ENCODE measurements at places on chromosomes 1 and 21.

DNA sequence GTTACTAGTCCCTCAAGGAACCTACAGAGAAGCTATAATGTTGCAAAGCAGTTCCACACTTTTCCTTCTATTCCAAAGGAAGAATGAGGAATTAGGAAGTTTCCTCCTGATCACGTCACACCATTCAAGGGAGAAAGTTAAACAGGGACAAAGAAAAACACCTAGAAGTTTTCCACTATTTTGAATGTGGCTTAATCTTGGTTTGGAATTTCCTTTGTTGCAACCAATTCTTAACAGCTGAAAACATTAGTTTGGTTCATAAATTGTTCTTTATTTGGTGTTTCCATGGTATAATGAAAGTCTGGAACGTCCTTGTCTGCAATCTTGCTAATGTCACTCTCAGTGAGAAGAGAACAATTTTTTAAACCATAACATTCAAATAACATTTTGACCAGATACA is 8.4 kb downstream of the MNDA start:
- no peak for DNase-seq

- no peak for DNase-seq
Measured at GRCh38 chr1:61353797-61354406, 271.5 kb downstream of the NFIA start.

GRCh38 chr1:214124281-214124805 is 136.6 kb downstream of the PROX1 start:
- no peak for DNase-seq

GRCh38 chr1:21546122-21546825 is 37.1 kb downstream of the ALPL start:
- DNase-seq = no peak

GRCh38 chr1:167244244-167244643 is 23.6 kb downstream of the POU2F1 start:
- DNase-seq = no peak

- DNase-seq = no peak
Measured at GRCh38 chr1:66265796-66266195, 268.2 kb upstream of the SGIP1 start.

GRCh38 chr1:43789604-43790550 is 82.5 kb downstream of the ST3GAL3 start:
- DNase-seq = no peak

GRCh38 chr1:39631361-39632322 is 7.8 kb downstream of the HEYL start:
- peak; percentile 32 for DNase-seq

DNA sequence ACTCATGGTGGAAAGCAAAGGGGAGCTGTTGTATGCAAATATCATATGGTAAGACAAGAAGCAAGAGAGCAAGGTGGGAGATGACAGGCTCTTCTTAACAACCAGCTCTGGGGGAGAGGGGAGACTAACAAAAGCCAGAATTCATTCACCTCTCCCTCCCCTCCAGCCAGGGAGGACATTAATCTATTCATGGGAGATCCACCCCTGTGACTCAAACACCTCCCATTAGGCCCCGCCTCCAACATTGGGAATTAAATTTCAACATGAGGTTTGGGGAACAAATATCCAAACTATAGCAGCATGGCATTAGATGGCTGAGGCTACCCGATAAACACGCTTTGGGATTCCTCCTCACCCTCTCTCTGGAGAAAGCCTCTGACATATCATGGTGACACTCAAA is 210.6 kb downstream of the RHOU start:
- DNase-seq = no peak

- no peak for DNase-seq
Measured at GRCh38 chr1:216430744-216431143, 7.5 kb upstream of the USH2A start.

DNA sequence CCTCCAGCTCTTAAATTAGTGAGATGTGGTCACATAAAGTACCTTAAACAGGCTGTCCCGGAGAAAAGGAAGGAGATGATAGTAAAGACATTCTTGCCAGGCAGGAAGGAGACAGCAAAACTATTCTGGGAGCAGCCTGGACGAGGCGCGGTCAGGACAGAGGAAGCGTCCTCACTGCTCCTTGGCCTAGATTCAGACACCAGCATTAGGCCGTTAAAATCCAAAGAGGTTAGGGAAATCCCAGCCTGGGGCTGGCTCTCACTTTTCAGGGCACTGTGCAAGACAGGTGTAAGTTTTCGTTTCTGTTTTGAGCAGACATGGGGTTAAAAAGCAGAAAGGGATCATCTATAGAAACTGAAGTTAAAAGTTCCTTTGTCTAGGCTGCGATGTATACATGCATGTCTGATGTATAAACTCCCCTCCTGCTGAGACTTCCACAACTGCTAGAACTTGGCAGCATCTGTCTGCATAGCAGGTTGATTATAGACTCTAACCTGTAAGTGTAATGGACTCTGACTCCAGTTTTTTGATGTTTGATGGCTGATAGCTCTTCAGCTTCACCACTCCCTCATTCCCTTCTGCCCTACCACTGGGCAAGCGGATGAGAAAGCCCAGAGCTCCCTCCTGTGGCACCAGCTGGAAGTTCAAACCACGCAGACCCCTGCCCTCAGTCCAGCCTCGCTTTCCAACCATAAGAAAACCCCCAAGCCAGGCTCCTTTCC is 21.5 kb downstream of the STPG1 start:
- peak; percentile 83 for DNase-seq

DNA sequence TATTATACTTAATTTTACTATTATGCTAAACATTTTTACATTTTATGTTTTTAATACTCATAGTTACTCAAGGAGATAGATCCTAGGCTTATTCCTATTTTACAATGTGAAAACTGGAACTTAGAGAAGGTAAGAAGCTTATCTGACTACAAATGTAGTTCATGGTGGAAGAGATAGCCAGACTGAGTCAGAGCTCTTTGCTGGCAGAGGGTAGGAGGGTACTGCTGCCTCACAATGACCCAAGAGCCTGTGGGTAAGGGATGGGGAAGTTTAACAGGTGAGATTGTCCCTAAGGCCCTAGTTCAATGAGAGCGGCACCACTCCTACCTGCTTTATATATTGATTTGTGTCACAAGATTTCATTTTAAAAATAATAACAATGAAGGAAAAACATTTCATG is 34.1 kb upstream of the NEK7 start:
- DNase-seq = no peak

- no peak for DNase-seq
Measured at GRCh38 chr1:208179263-208179816, 64.8 kb downstream of the PLXNA2 start.

DNA sequence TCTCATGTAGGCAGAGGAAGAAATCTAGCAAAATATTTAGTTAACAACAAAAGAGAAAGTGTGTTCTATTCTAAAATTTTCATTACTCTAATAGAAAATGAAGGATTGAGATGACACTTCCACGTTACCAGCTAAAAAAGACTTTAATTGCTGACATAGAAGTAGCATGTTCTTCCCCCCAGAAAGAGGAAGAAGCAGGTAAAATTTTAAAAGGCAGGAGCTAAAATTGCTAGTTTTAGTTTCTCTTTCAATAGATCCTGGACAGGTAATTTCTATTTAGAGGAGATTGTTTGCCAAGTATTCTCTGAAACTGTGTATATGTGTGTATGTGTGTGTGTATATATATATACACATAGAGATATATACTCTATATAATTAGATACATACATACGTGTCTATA is 248.1 kb upstream of the FMN2 start:
- no peak for DNase-seq

DNA sequence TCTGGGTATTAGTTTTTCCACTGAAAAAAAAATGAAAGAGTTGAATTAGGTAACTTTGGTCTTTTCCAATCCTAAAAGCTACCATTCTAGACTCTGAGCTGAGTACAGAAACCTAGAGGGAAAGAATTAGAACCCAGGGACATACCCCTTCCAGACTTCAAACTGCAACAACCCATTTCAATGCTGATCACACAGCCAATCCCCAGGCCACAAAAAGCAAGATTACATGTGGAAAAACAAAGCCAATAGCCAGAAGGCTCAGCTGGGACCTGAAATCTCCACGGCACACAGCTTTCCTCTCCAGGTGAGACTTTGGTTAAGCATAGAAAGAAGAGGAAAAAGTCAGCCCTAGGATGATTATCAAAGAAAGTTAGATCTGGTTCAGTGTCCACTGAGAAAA is 88.8 kb downstream of the JAK1 start:
- DNase-seq = no peak

DNA sequence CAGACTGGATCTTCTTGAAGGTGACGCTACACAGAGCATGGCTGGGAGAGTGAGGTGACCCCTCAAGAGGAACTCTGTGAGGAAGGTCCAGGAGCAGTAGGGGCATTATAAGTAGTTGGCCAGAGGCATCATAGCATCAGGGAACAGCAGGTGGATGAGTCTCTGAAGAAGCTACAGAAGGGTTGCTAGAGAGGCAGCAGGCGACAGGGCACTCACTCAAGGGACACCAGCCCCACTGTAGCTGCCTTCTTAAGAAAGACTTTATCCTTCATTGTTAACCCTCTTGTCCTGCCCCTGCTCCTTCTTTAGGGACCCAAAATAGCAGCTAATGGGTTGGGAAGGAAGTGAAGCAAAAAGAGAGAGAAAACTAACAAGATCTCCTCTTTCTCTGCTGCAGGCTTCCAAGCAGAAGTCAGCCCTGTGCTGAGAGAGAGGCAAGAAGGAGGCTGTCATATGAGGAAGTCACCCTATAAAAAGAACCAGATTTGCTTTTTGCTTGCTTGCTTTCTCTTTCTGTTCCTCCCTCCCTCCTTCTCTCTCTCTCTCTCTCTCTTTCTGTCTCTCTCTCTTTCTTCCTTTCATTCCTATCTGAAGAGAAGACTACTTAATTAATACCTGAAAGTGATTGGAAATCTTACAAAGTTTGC is 7.7 kb upstream of the CD5L start:
- no peak for DNase-seq

DNA sequence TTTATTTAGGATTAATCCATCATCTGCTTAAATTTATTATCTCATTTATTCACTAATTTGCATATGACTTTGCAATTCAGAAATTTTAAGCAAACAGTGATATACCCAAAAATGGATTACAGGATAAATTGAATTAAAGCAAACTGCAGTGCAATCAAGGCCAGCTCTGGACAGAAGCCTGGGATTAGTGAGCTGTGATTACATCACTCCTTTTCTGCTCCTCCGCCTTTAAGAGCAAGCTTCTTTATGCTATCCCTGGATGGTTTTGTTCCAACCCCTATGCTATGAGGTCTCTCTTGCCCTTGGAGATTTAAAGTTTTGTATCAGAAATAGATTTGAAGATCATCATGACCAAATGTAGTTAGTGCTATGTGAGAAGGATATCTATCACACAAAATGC is 32.6 kb downstream of the GPR52 start:
- DNase-seq = no peak

- no peak for DNase-seq
Measured at GRCh38 chr21:39671986-39672385, 59.2 kb downstream of the B3GALT5 start.

DNA sequence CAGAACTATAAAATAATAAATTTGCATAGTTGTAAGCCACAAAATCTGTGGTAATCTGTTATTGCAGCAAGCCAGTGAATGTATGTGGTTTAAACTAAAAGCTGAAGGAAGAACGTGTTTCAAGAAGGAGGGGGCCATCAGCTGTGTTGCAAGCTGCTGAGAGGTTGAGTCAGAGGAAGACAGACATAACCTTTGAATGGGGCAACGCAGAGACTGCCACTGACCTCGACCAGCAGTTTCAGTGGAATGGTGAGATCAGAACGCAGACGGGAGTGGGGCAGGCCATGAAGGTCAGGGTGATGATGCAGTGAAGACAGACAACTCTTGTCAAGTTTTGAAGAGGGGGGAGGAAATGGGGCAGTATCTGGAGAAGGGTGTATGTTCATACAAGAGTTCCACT is 23.2 kb upstream of the QSOX1 start:
- peak; percentile 38 for DNase-seq

DNA sequence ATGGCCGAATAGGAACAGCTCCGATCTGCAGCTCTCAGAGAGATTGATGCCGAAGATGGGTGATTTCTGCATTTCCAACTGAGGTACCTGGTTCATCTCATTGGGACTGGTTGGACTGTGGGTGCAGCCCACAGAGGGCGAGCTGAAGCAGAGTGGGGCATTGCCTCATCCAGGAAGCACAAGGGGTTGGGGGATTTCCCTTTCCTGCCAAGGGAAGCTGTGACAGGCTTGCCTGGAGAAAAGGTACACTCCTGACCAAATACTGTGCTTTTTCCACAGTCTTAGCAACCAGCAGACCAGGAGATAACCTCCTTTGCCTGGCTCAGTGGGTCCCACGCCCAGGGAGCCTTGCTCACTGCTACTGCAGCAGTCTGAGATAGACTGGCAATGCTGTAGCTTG is 66.9 kb downstream of the HSD3B1 start:
- no peak for DNase-seq

GRCh38 chr1:193262661-193263060 is 76.2 kb upstream of the B3GALT2 start:
- DNase-seq = no peak

DNA sequence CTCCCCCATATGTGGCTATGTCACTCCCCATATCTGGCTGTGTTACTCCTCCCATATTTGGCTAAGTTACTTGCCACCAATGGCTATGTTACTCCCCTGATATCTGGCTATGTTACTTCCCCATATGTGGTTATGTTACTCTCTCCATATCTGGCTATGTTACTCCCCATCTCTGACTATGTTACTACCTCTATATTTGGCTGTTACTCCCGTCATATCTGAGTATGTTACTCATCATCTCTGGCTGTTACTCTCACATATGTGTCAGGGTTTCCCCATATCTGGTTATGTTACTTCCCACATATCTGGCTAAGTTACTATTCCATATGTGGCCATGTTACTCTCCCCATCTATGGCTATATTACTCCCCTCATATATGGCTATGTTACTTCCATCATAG is 50.3 kb upstream of the MAP10 start:
- no peak for DNase-seq

DNA sequence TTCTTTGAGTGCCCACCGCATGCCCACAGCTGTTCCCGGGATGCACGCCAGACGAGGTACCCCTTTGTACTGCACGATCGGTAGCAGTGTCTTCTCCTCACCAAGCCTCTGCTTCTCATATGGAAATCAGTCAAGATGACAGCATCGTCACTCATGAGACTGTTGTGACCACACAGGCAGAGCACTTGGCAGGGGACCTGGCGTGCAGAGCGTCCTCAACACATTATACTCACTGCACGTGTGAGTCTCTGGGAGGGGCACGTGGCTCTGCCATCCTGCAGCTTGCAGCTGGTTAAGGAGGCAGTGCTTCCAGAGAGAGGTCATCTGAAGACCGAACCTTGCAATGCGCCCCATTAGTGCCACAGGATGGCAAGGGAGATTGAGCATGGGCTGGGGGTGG is 266.8 kb downstream of the NPHP4 start:
- no peak for DNase-seq

GRCh38 chr1:27970401-27970800 is 10.6 kb downstream of the XKR8 start:
- no peak for DNase-seq

GRCh38 chr1:103160281-103160680 is 52.0 kb upstream of the COL11A1 start:
- DNase-seq = no peak

- no peak for DNase-seq
Measured at GRCh38 chr1:6280761-6281451, 20.0 kb upstream of the GPR153 start.

- DNase-seq = peak; percentile 62
Measured at GRCh38 chr1:2148691-2149090, 45.9 kb downstream of the FAAP20 start.

- DNase-seq = no peak
Measured at GRCh38 chr21:26809745-26810144, 35.5 kb downstream of the ADAMTS1 start.

Data from activated T-cell treated with anti-CD3 and anti-CD28 coated beads, Interleukin-2, amount 50 U/mL, for 48 hours (primary cell).